ENCODE measurements at places on chromosomes 7 and 10.

- no peak for DNase-seq
Measured at GRCh38 chr7:15707570-15707969, 21.1 kb upstream of the MEOX2 start.

GRCh38 chr10:114024876-114025610, 18.6 kb upstream of the ADRB1 start:
- DNase-seq: no peak

- no peak for DNase-seq
Measured at GRCh38 chr10:48835781-48836180, 103.9 kb downstream of the LRRC18 start.

DNA sequence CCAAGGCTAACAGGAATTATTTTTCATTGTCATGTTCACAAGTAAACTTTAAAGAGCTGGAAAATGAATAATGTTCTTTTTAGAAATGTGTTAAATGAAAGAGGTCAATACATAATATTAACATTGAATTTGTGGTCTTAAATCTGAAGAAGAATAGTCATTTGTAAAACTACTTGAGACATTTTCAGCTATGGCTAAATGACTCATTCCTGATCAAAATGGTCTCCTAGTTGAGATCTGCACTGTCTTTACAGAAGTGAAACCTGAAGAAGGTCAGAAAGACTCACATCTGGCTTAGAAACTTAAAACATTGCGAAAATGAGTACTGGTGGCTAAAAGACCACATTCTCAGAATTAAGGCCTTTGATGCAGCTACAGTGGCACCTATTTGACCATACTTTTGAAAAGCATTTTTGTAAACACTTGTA, 5.9 kb downstream of the PIK3CG start:
- no peak for DNase-seq

- no peak for DNase-seq
Measured at GRCh38 chr10:9743639-9744038, 1274.0 kb upstream of the CELF2 start.

- peak; percentile 78 for DNase-seq
Measured at GRCh38 chr10:71326464-71326881, 7.4 kb downstream of the SLC29A3 start.

GRCh38 chr7:693280-693679, 33.2 kb upstream of the DNAAF5 start:
- DNase-seq: no peak

- DNase-seq: no peak
Measured at GRCh38 chr10:3451516-3452172, 279.1 kb upstream of the PITRM1 start.

DNA sequence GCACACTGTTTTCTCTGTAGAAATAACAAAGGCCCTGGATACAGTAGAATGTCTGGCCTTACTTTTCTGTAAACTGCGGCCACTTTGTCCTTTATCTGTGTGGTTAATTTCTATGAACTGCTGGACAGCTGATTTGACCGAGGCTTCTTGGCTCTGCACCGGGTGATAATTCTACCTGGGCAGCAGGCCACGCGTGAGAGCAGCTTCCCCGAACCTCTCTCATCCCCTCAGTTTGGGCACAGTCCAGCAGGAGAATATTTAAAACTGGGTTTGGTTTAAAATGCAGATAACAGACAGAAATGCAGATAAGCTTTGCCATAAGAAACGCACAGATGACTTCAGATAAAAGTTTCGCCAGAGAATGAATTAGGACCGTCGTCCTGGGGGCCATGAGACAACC, 81.0 kb downstream of the CELF2 start:
- no peak for DNase-seq

GRCh38 chr7:81926154-81926553, 156.3 kb upstream of the HGF start:
- DNase-seq: no peak

- DNase-seq: peak; percentile 43
Measured at GRCh38 chr7:140219672-140220524, 43.1 kb upstream of the KDM7A start.

DNA sequence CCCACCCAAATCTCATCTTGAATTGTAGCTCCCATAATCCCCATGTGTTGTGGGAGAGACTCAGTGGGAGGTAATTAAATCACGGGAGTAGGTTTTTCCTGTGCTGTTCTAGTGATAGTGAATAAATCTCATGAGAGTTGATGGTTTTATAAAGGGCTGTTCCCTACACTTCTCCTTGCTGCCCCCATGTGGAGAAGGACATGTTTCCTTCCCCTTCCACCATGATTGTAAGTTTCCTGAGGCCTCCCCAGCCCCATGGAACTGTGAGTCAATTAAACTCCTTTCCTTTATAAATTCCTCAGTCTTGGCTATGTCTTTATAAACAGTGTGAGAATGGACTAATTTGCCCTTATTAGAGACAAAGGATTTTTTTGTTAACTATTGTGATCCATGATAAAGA, 48.5 kb upstream of the MKX start:
- DNase-seq: no peak

GRCh38 chr7:2411815-2412586, 8.6 kb downstream of the CHST12 start:
- no peak for DNase-seq
